GM23248 (cell line): ENCODE measurements at places on chromosomes 4 and X.

DNA sequence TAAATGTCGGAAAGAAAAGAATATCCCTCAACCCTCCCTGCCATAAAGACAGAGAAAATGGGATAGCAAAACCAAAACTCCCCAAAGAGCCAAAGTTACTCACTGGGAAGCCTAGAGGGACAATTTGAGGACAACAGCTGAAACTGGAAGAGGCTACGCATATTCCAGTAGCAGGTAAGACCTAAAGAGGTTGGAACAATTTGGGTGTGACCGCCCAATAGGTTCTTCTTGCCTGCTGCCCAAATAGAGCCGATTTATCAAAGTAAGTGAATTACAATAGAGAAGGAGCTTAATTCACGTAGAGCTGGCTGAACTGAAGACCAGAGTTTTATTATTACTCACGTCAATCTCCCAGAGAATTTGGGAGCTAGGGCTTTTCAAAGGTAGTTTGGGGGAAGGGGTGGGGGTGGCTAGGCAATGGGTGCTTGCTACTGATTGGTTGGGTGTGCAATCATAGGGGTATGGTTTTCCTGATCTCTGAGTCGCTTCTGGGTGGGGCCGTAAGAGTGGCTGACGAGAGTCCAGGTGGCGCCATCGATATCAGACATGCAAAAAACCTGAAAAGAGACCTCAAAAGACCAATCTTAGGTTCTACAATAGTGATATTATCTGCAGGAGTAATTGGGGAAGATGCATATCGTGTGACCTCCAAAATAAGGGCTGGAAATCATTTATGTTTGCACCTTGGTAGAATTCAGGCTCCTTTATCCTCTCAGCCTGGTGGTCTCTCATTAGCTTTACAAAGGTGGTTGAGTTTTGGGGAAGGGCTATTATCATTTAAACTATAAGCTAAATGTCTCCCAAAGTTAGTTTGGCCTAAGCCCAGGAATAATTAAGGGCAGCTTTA lies 39.0 kb upstream of the SLC7A3 start:
- no peak for DNase-seq

- DNase-seq, result no peak
Measured at GRCh38 chr4:99983289-99983943, 33.3 kb upstream of the H2AZ1 start.

DNA sequence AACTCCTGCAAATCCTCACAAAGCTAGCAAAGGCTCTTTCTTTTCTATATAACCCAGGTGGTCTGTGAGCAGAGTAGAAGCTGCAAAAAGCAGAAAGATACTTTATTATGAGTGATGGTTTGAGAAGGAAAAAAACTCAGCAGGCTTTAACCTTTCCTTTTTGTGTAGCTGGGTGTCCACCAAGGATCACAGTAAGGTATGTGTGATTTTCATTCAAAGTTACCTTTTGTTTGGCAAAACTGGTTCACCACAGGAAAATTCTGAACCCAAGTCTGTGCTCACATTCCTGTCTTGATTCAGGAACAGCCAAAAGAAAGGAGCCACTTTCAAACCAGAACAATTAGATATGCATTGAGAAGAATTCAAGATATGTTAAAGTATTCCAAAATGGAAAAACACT lies 35.7 kb downstream of the FRAS1 start:
- DNase-seq, result no peak

- no peak for DNase-seq
Measured at GRCh38 chr4:37568489-37568888, 117.7 kb downstream of the RELL1 start.

GRCh38 chrX:14291666-14292500 lies 237.5 kb upstream of the GLRA2 start:
- no peak for DNase-seq

DNA sequence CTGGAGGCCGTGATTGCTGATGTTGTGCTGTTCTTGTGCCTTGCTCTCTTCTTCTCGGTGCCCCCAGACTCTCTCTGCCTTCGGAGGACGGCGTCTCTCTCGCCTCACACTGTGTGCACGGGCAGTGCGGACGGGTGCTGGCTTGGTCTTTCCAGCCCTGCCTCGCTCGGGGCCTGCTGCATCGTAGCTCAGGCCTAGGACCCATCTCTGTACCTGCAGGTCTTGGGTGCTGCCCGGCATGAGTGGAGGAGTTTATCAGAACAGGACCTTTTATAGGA lies 18.2 kb downstream of the RGS12 start:
- no peak for DNase-seq
